ENCODE measurements at places on chromosomes 7 and 10. TPM values are rescaled to one million over a fixed set of nuclear protein-coding genes. Genes with fewer than 3 reads are reported as not detected.

RASSF4 gene
- 3.7 TPM for polyA plus RNA-seq

RELN gene
- 0.10 TPM for polyA plus RNA-seq

PAX4 gene
- polyA plus RNA-seq: not detected

TEX47 gene
- polyA plus RNA-seq: not detected

SEMA4G gene
- polyA plus RNA-seq: 1.9 TPM

LIPJ gene
- not detected for polyA plus RNA-seq

CALML5 gene
- 75.9 TPM for polyA plus RNA-seq

GTPBP10 gene
- polyA plus RNA-seq: 10.2 TPM

BCL7B gene
- polyA plus RNA-seq: 43.5 TPM

AGBL3 gene
- polyA plus RNA-seq: 0.62 TPM

LUC7L2 gene
- polyA plus RNA-seq: 35.8 TPM

COL1A2 gene
- 13.4 TPM for polyA plus RNA-seq

FKBP6 gene
- polyA plus RNA-seq: not detected

AZGP1 gene
- 2.0 TPM for polyA plus RNA-seq

CASP7 gene
- 11.0 TPM for polyA plus RNA-seq

OR2A7 gene
- polyA plus RNA-seq: 1.6 TPM

TLX1 gene
- not detected for polyA plus RNA-seq

GJD4 gene
- polyA plus RNA-seq: not detected

CNNM1 gene
- polyA plus RNA-seq: 0.61 TPM

VWDE gene
- polyA plus RNA-seq: 2.8 TPM

HDAC9 gene
- 0.69 TPM for polyA plus RNA-seq

GRM3 gene
- polyA plus RNA-seq: 0.05 TPM

RADIL gene
- 0.29 TPM for polyA plus RNA-seq

SUV39H2 gene
- 4.5 TPM for polyA plus RNA-seq

CYP2C18 gene
- polyA plus RNA-seq: 28.0 TPM

MCM10 gene
- 1.4 TPM for polyA plus RNA-seq

CH25H gene
- 2.8 TPM for polyA plus RNA-seq

LBX1 gene
- polyA plus RNA-seq: not detected

RBM17 gene
- 51.2 TPM for polyA plus RNA-seq

CDNF gene
- 0.64 TPM for polyA plus RNA-seq

NME8 gene
- not detected for polyA plus RNA-seq

HMX3 gene
- not detected for polyA plus RNA-seq

AKR1C2 gene
- polyA plus RNA-seq: 37.5 TPM

WNT2 gene
- 0.02 TPM for polyA plus RNA-seq
